Right cardiac atrium (tissue), 5 donors: ENCODE measurements at places on chromosomes 1 and 21.

DNA sequence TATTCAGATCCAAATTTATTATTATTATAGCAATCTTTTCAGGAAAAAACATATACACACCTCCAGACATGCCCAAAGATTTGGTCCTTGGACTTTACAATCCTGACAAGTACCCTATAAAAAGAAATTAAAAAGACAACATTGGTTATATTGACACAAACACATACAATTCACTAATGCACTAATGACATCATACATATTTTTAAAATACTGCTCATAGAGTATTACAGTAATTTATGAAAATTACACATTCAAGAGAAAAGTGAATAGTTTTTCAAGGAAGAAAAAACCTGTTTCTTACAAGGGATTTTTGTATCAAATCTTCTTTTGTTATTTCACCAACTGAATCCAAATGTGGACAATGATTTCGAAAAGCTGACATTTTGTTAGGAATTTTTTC lies 18.3 kb downstream of the USP33 start:
- DNase-seq = no peak

DNA sequence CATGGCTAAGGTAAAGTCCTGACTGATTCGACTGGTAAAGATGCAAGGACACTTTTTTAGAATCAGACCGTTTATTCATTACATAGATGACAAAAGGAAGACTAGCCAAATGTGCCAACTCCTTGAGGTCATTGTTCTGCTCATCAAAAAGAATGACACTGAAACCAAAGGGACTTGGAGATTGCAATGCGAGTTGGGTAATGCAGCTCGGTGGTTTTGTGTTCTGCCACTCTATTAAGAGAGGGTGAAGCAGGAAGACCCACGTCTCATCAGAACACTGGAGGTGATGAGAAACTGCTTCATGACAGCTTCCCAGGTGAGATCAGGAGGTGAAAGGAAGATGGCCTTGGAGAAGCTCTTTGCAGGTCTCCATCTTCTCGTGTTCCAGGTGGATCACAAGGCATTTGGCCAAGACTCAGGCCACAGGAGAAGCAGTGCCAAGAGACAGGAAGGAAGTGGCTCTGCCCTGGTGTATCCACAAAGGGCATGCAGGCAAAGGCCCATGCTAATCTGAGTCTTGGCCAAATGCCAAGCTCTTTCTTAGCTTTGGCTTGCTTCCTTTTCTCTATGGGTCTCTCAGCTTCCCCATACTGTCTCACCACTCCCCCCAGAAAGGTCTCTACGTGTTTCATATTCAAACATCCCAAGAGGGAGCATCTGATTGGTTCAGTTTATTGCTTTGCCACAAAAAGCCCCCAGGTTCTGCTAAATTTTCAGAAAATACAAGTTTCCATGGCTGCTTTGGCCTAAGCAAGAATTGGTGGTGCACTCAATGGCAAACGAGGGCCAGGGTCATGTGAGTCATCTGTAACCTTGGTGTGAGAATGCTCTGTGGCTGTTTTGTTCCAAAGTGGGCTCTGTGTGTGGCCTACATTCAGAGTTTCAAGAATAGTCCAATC lies 5.7 kb upstream of the CCT8 start:
- no peak for DNase-seq

GRCh38 chr1:159854116-159854692 lies 8.3 kb downstream of the VSIG8 start:
- peak; percentile 92 for DNase-seq

- DNase-seq = peak; percentile 50
Observed at GRCh38 chr1:55876276-55877060, 661.3 kb upstream of the USP24 start.

DNA sequence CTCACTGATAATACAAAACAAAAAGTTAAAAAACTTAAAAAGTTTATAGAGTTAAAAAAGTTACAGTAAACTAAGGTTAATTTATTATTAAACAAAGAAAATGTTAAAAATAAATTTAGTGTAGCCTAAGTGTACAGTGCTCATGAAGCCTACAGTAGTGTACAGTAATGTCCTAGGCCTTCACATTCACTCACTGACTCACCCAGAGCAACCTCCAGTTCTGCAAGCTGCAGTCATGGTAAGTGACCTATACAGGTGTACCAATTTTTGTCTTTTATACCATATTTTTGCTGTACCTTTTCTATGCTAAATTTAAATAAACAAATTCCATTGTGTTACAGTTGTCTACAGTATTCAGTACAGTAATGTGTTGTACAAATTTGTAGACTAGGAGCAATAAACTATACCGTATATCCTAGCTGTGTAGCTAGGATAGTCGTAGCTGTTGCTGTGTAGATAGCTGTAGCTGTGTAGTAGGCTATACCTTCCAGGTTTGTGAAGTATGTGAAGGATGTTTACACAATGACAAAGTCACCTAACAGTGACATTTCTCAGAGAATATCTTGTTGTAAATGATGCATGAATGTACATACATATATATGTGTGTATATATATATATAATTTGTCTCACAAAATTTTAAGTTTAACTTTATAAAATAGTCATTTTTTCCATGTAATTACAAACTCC lies 140.2 kb downstream of the TGFB2 start:
- no peak for DNase-seq

DNA sequence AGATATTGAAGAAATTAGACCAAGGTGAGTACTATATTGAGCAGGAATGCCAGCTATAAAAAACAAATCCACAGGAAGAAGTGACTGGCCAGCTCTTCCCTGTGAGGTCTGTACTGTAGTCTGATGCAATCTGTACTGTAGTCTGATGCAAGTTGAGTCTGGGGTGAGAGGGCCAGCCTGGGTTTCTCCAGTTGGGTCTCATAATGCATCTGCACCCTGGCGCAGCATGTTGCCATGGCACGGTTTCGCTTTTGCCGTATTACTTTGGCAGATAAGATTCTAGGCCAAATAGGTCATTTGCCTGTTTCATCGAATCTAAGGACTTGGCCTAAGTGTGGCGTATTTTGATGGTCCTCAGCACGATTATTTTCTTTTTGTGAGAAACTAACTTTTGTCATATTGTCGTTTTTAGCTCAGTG lies 24.4 kb upstream of the PGD start:
- DNase-seq = no peak

- no peak for DNase-seq
Observed at GRCh38 chr1:67368046-67368514, 60.4 kb downstream of the IL12RB2 start.

DNA sequence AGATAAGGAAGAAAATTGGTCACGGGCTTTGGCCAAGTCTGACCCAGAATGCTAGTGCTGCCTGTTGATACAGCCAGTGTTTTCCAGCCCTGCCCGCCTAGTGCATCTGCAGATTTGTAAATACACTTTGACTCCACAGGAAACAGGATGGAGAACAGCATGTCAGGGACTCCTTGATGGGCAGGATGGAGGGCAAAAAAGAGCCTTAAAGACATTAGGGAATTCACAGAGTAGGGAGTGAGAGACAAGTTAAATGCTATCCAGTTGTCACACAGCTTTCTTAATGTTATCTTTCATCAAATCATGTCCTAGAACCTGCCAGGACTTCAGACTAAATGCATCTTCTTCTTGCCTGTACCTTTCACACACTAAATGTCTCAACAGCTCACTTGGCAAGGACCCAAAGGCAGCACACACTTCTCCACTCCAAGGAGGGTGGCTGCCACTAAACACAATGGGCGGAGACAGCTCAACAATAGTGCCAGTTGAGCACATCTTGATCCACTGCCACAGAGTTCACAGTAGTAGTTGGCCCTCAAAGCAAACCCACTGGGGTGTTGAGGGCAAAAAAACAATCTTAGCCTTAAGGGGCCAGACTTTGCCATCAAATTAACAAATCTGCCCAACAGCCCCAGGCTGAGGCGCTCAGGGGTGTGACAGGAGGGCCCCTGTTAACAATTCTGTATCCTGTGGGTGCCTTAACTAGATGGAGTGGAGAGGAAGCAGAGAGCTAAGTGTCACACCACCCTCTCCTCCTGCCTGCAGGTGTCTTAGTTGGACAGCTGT lies 2.7 kb downstream of the HIVEP3 start:
- DNase-seq = no peak
